ENCODE measurements at places on chromosomes 6 and 20.

DNA sequence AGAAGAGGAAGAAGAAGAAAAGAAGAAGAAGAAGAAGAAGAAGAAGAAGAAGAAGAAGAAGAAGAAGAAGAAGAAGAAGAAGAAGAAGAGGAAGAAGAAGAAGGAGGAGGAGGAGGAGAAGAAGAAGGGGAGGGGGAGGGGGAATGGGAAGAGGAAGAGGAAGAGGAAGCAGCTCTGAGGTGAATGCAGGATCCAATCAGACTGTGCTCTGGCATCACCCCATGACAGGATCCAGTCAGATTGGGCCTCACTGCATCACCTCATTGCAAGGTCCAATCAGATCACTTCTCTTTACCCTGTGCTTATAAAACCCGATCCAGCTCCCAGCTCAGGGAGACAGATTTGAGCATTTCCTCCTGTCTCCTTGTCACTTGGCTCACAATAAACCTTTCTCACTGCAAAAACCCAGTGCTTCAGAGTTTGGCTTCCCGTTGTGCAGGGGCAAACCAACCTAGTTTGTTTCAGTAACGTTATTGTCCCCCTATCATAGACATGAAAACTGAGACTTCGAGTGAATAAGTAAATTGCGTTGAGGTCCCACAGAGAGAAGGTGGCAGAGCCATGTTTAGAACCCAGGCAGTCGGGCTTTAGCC is 28.6 kb upstream of the YWHAB start:
- DNase-seq = no peak

DNA sequence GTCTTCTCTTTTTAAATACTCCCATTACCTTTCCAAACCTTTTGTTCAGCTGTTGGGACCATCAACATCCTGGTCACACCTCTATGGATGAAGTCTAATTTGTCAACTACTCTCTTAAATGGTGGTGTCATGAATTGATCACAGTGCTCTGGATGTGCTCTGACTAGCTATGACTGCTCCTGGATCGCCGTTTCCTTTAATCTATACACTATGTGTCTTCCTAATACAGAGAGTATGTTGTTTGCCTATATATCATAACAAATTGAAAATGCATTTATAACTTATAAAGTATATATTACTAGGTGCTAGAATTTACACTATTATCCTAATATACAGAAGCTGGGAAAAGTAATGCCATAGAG is 357.5 kb downstream of the LAMA2 start:
- DNase-seq = no peak

GRCh38 chr6:111551521-111552231 is 54.0 kb downstream of the TRAF3IP2 start:
- DNase-seq = no peak

GRCh38 chr6:18119236-18119635 is 3.2 kb downstream of the NHLRC1 start:
- no peak for DNase-seq

- no peak for DNase-seq
Observed at GRCh38 chr6:44489910-44490604, 102.6 kb downstream of the CDC5L start.

All from stimulated activated CD8-positive, alpha-beta memory T cell treated with anti-CD3 and anti-CD28 coated beads, Interleukin-4, amount 100 ng/mL, for 1 hour (primary cell).